ENCODE measurements at places on chromosomes 1 and 21.

- no peaks in the 10 kb centered on the region for H3K4me1 ChIP-seq
- no peak overlapping the region for H3K4me3 ChIP-seq
- no peaks in the 10 kb centered on the region for H3K27me3 ChIP-seq
- no peaks in the 10 kb centered on the region for H3K36me3 ChIP-seq
- H3K27ac ChIP-seq = no peak overlapping the region
These were observed 252.4 kb downstream of the FGGY start for GRCh38 chr1:59549066-59549837.

DNA sequence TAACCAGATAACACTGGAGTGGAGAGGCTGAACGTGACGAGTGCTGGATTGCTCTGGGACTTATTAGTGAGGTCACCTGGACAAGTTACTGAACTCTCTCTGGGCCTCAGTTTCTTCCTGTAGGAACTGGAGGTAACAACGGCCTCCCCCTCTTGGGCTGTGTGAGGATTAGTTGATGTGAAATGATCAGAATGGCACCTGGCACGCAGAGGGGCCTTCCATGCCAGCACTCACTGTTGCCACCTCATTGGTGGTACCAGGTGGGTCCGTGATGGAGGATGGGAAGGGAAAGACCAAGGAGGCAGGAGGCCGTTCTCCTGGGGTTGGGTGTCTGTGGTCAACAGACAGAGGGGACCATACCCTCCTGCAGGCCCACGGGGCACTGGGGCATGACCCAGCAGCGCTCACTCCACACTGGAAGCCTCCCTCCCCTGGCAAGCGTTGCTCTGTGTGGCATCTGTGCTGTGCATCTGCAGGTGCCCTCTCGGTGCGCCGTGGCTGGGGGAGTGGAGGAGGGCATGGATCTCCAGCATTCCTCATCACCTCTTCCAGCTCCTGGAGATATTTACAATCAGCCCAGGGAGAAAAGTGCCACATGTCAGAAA is 349.5 kb upstream of the VAMP3 start:
- no peaks in the 10 kb centered on the region for H3K4me1 ChIP-seq
- H3K27me3 ChIP-seq = no peaks in the 10 kb centered on the region
- H3K4me3 ChIP-seq = no peak overlapping the region

DNA sequence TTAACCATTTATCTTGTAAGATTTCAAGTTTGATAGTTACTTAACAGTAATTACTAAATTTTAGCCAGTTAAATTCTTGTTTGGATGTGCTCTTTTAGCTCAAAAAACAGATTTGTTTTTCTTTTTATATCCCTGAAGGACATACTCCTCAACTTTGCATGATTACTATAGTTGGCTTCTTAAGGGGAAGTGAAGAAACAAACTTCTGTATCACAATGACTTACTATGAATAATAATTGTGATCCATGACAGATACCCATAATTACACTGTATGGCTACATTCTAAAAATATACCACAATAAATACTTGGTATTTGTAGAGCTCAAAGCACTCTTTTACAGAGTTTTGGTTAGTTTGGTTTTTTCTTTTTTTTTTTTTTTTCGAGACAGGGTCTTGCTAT is 55.8 kb downstream of the IARS2 start:
- H3K4me3 ChIP-seq = no peak overlapping the region
- H3K27ac ChIP-seq = no peak overlapping the region
- no peak for DNase-seq
- no peaks in the 10 kb centered on the region for H3K27me3 ChIP-seq

DNA sequence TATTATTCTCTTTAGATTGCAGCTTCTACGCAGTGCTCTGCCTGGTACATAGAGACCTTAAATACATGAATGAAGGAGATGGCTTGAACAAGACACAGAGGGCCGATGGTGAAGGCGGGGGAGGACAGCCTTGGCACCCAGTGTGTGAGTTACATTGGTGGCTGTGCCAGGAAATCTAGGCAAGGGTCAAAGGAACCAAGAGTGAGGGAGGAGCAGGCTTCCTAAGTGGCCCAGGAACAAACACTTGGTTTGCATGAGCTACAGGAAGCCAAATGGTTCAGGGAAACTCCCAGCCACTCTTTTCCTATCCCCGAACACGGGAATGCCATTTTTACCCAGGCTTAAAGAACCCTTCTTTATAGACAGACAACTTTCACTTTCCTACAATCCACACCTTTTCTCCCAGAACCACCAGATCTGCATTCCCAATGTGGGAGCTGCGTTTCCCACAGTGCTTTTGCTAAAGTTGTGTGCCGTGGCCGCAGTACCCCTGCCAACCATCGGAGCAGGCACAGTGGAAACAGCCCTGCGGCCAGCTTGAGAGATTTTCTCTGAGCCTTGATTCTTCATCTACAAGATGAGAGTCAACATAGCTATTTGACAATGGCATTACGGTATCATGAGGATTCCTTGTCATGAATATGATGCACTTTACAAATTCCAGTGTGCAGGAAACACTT is 3.5 kb upstream of the CLEC20A start:
- H3K36me3 ChIP-seq = no peaks in the 10 kb centered on the region
- no peaks in the 10 kb centered on the region for H3K27me3 ChIP-seq
- no peaks in the 10 kb centered on the region for H3K4me1 ChIP-seq
- no peak overlapping the region for H3K27ac ChIP-seq

DNA sequence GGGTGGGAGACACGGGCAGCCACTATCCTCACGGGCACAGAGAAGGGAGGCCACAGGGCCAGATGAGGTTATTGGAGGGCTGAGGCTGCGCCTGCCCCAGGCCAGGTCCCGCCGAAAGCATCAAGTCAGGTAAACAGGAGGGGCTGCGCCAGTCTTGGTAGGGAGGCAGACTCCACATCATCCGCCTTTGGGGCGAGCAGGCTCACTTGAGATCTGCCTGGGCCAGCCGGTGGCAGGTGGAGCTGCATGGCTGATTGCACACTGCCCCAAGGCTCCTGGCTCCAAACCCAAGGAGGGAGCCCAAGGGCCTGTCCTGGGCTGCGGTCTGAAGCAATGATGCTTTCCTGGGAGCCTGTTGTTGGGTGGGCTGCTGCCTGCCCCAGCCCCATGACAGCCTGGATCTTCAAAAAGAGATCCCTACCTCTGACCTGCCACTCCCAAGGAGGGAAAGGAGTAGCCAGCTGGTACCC is 4.6 kb downstream of the SMIM1 start:
- H3K27me3 ChIP-seq = no peaks in the 10 kb centered on the region
- H3K4me3 ChIP-seq = no peak overlapping the region
- peaks cover 5% of the 10 kb centered on the region for H3K4me1 ChIP-seq
- H3K36me3 ChIP-seq = peaks cover 26% of the 10 kb centered on the region
- no peak for DNase-seq

DNA sequence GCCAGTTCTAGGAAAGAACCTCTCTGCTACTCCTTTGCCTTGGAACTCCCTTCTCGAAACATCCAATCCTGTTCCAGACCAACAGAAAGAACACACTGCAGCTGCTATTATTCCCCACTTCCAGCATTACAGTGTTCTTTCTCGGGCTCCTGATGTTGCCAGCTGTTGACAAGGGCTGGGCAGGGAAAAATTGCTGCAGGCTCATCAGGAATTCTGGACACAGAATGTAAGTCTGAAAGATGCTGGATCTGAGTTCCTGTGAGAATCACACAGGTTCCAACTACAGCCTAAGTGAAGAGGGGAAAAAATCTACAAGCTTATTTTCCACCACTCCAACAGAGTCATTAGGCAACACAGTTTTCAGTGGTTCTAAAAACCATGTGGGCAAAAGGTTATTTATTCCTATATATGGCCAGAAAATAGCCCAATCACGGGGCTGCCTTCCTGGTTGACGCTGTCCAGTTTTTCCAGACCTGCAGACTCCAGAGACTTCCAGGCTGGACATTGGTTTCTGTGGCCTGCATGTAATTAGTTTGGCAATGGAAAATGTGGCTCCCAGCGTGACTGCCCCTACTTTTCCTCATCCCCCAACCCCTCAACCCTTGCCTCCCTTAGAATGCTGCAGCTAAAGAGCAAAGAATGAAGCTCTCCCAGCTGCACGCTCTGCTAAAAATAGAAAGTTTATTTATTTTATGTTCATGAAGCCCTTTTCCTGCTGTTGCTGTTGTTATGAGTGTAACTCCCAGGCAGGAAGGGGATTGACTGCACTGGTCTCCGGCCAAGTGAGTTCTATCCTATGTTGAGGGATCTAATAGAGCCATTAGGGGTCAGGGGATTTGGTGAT is 8.3 kb upstream of the KIAA0040 start:
- H3K4me1 ChIP-seq = peaks cover 3% of the 10 kb centered on the region
- no peak for DNase-seq
- H3K27me3 ChIP-seq = no peaks in the 10 kb centered on the region
- no peak overlapping the region for H3K27ac ChIP-seq
- H3K4me3 ChIP-seq = no peak overlapping the region

GRCh38 chr1:18316764-18317163 is 164.0 kb upstream of the KLHDC7A start:
- H3K27me3 ChIP-seq = no peaks in the 10 kb centered on the region
- no peak overlapping the region for H3K27ac ChIP-seq
- DNase-seq = no peak

DNA sequence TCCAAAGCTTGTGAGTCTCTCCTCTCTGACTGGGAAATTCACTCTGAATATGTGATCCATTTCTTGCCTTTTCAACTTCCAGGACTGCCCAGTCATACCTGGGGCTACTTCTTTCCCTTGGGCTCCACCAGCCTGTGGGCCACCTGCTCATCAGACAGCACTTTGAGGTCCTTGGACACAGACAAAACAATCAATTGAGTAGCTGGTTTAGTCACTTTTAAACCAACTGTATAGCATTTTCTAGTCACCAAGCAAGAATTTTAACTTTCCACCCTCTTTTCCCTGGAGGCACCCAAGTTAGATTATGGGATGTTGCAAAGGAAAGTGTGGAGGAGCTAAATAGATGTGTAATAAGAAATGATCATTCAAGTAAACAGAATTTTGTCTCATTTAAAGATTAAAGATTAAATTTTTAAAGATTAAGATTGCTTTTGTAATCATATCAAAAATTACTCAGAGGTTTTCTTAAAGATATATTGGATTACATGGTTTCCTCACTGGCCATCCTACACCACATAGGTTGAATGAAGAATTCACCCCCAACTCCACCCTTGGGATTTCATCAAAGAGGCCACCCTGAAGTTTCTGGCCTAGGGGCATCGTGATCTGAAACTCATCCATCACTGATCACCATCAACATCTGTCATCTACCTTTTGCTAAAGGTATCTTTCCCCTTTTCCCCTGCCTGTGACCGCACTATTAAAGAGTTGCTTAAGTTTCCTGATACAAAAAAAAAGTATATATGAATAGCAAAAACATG is 219.2 kb upstream of the NR5A2 start:
- H3K4me3 ChIP-seq = no peak overlapping the region
- H3K36me3 ChIP-seq = no peaks in the 10 kb centered on the region
- DNase-seq = no peak
- no peaks in the 10 kb centered on the region for H3K4me1 ChIP-seq

DNA sequence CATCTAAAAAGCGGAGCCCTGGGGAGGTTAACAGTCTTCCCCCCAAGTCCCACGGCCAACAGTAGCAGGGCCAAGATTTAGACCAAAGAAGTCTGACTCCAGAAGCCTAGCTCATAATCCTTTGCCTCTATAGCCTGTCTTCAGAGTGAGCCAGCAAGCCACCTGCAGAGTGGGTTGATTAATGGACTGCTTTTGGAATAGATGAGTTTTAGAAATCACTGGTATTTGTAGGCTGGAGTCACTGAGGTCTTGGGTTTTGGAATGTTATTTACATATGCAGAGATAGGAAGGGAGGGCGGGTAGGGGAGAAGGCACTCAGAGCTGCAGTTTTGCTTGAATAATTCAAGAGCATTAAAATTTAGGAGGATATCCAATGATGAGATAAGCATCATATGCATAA is 90.8 kb upstream of the L1TD1 start:
- no peak overlapping the region for H3K4me3 ChIP-seq
- H3K27ac ChIP-seq = no peak overlapping the region
- no peaks in the 10 kb centered on the region for H3K27me3 ChIP-seq
- no peaks in the 10 kb centered on the region for H3K36me3 ChIP-seq
- DNase-seq = no peak

- peak within 1 kb of the TSS; percentile 11 for H3K4me3 ChIP-seq
- DNase-seq = no peak
- H3K27me3 ChIP-seq = peaks cover 24% of the 10 kb centered on the region
- peaks cover 25% of the 10 kb centered on the region for H3K4me1 ChIP-seq
These were observed at the start of gene ESPN for GRCh38 chr1:6424619-6425593. Gene ESPN, plus strand, starts transcription at chr1:6424776. Its CDS starts 180 bp downstream, at chr1:6424956.

GRCh38 chr1:72271555-72272085 is 10.7 kb downstream of the NEGR1 start:
- no peaks in the 10 kb centered on the region for H3K4me1 ChIP-seq
- H3K27me3 ChIP-seq = no peaks in the 10 kb centered on the region
- no peak for DNase-seq
- no peak overlapping the region for H3K4me3 ChIP-seq
- no peak overlapping the region for H3K27ac ChIP-seq

DNA sequence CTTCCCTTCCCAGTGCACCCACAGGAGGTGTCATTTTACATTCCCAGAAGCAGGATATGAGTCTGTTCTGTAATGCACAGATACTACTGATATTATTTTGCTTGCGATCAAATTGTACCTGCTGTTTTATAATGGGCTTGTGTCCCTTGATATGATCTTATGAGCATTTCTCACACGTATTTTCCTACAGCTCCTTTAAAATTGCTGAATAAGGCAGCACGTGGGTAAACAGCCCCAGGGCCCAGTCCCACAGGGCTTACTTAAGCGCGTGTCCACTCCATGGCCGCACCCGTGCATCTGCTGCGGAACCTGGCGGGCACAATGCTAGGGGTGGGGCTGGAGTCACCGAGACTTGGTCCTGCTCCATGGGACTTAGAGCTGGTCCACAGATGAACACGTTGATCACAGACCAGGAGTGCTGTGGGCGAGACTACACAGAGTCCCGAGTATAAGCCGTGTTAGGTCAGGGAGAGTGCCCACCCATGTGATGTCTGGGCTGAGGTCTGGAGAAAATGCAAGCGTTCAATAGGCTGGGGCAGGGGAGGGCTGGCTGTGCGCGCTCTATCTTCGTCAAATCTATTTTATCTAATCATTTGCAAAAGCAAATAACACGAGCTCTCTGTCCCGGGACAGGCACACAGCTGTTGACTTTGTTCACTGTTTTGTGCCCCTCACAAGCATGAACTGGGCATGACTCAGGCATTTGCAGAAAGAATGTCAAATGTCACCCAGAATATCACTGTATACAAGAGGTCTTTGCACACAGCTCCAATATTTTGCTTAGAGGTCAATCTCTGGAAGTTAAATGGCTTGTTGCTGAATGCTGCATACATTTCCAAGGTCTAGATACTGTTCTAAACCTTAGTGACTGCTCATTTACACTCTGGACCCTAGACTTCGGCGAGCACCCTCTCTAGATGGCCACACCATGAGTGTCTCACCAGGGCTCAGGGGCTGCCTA is 119.3 kb downstream of the CRYAA start:
- no peak for DNase-seq
- H3K4me3 ChIP-seq = no peak overlapping the region
- no peaks in the 10 kb centered on the region for H3K4me1 ChIP-seq
- no peak overlapping the region for H3K27ac ChIP-seq

Data from effector memory CD4-positive, alpha-beta T cell (primary cell).